ENCODE measurements at places on chromosomes 3 and 15. TPM values are rescaled to one million over a fixed set of nuclear protein-coding genes. Genes with fewer than 3 reads are reported as not detected.

DNA sequence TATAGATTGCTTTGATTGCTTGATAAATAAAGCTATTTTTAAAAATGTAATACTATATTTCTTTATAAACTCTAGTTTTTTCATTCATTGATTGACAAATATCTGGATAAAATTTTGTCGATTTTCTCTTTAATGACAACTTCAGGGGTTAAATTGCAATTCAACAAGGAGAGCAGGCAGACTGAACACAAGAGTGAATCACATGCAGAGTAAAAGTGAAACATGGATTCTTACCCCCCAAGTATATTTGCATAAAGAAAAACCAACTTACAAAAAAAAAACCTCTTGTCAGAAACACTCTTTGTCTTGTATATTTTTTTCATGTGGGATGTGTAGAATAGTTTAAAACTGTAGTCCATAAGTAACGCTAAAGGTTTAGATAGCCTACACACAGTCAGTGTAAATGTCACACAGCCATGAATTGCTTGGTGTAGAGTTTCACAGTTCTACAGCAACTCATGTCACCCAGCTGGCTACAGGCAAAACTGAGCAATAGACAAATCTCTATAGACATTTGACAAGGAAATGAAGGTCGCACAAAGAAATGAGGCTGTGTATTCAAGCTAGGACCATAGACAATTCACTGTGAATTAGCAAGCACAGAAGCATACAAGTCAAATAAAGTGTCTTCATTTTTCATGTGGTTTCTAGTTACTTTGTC lies 141.6 kb downstream of the THRB start:
- no peak for DNase-seq

DNA sequence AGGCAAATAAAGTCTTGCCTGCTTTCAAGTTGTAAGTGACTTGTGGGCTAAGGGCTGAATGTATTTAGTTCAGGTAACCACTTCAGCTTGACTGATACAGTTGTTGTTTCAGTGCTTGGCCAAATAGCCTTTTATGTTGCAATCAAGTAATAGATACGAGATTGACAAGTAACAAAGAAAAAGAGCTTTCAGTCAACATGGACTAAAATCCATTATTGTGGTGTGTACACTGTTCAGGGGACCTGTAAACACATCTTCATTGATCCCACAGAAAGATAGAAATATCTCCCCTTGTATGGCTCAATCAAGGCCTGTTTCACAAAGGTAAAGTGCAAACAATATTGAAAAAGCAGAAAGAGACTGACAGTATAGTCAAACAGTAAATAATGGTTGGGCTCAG lies 224.8 kb upstream of the TMCO5A start:
- no peak for DNase-seq

DNA sequence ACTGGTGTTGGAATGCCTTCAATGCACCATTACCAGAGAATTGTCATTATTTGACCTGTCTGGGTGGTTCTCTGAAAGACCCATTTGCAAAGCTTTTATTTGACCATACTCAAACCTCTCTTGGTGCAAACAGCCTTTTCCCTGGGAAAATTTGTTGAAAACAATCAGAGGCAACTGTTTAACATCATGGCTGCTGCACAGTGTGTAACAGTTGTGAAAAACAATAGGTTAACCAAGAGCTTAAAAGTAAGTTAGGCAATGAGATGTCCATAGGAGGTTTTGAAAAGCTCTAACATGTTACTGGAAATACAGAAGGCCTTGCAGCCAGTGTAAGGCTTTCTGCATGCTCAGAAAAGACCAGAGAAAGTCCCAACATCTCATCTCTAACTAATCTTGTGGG lies 18.9 kb downstream of the SPINK8 start:
- DNase-seq = no peak

DNA sequence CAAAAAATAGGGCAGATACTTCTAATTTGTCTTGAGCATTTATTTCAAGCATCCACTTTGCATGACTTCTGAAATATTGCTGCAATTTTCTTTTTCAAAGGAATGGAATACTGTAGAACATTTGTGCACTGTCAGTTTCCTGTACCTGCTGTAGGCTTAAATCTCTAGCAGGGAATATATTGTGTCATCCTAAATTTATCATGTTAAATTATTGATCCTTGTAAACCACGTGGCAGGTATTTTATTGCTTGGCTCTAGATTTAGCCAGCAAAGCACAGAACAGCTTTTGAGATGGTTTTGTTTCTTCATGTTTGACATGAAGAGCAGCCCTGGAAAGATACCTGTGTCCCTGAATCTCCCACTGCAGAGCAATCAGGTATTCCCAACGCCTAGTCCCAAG lies 470.1 kb downstream of the GABRG3 start:
- DNase-seq = no peak

DNA sequence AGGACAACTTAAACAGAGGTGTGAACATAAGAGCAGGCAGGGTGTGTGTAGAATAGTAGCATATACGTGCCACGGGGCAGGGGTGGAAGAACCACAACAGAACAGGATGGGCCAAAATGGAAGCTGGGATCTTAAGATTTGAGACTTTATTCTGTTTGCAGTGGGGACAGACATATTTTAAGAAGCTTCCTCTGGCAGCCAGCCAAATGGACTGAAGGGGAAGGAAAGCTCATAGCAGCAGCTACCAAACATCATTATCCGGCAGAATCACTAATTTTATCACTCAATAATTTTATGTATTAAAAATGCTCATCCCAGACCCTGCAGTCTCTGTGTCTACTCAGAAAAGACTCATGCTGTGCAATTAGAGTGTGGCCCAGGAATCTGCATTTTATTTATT lies 130.9 kb upstream of the CTDSPL start:
- no peak for DNase-seq

DNA sequence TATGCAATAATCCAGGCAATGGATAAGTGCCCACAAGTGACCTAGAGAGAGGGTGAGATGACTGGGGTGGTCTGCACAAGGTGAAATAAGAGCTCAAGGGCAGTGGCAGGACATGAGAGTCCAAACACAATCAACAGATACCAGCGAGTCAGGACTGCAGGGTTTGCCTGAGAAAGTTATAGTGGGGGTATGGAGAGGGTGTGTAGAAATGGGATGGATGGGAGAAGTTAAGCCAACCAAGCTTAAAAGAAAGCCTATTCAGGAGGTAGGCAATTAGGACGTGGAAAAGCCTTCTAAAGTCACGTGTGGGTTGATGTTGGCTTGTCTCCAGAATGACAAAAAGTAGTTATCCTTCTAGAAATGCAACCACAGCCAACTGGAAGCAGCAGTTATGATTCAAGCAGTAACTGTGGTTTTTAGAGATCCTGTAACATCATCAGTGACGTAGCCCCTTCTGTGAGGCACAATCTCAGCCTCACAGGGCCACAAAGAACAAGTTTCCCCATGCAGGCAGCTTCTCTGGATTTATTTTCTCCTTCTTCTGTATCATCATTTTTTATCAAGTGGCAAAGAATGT lies 56.1 kb downstream of the FAM174B start:
- DNase-seq = no peak

- no peak for DNase-seq
These were observed 54.5 kb upstream of the OCA2 start for GRCh38 chr15:28153492-28154119.

- DNase-seq = no peak
These were observed 17.5 kb upstream of the HCN4 start for GRCh38 chr15:73386238-73386637.

- no peak for DNase-seq
These were observed 1.4 kb downstream of the CIB2 start for GRCh38 chr15:78129751-78130287.

CPN2 gene
- total RNA-seq = 2.4 TPM

GOLGA6L7 gene
- not detected for total RNA-seq

FAM107A gene
- 115 TPM for total RNA-seq

Data from left ventricle myocardium inferior (tissue), 1 donor.